WTC11 (cell line): ENCODE measurements at places on chromosomes 16 and 17.

DNA sequence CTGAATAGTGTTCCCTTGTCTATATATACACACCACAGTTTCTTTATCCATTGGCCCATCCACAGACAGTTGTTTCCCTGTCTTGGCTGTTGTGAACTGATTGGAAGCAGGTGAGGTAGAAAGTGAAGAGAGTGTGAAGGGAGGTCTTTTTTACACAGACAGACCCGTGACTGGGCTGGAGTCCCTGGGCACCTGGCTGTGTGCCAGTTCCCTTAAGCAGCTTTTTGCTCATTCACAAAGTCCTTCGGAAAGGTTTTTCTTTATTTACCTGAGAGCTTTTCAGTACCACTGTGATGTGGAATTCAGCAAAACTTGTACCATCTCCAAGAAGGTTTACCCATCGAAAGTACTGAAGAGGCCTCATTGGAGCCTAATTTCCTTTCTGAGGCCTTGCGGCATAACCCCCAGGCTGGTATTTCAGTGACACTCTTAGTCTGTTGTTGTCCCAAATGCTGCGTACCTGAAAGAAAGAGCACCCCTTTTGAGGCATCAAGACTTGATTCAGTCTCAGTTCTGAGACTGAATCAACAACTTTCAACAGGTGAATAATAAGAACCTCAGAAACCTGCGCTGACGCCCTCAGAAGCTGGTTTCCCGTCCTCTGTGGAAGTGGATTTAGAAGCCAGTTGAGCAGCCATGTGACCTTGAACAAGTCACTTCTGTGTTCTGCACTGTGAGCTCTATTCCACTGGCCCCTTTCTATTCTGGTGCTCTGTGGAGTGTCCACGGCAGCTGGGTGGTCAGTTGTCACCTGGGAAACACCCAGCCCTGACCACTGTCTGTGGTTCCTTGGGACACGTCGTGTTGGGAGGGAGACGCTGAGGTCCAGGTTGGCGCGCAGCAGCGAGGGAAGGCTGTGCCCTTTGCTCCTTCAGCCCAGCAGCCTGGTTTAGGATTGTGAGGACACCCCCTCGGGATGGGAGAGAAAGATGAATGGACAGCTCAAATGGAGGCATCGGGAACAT is 53.9 kb upstream of the CRISPLD2 start:
- DNase-seq = no peak

GRCh38 chr17:77470800-77471733 is 330.3 kb downstream of the SEC14L1 start:
- peak; percentile 67 for DNase-seq

GRCh38 chr16:51383909-51384308 is 232.8 kb upstream of the SALL1 start:
- no peak for DNase-seq

DNA sequence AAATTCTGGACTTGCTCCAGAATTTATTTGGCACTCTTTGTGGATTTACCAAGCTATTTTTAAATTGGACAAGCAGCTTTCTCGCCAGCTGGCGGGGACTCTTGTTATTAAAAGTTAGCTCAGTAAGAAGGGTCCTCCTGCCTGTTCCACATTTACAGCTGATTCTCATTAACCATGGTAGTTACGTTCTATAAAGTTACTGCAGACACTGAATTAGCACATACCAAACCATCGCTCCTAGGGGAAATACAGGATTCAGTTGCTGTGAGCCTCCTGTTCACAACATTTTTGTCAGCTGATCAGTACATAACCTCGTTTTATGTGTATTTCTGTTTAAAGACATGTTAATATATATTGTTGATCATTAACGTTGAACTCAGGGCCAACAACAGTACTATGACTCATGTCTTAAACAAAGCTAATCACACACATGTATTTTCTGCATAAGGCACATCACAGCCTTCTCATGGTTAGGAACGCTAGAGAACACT is 4.2 kb downstream of the LDAF1 start:
- DNase-seq = no peak

DNA sequence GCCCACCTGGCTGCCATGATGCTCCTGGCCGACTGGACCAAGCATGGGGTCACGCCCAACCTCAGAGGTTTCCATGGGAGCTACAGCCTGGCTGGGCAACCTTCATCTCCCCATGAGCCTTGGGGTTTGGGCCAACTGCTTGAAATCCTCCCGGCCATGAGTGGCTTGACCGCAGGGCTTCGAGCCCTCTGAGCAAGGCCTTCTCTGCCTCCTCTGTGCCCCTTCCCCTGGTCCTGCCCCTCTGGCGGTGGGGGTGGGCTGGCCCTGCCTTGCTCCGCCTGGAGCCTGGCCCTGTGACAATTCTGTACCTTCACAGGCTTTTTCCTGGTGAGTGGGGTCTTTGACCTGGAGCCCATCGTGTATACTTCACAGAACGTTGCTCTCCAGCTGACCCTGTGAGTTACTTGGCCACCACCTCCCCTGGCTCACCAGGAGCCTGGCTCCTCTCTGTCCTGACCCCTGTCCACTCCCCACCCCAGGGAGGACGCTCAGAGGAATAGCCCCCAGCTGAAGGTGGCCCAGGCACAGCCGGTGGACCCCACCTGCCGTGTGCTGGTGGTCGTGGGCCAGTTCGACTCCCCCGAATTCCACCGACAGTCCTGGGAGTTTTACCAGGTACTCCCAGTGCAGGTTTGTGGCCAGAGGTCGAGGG is 8.8 kb upstream of the BIRC5 start:
- no peak for DNase-seq

DNA sequence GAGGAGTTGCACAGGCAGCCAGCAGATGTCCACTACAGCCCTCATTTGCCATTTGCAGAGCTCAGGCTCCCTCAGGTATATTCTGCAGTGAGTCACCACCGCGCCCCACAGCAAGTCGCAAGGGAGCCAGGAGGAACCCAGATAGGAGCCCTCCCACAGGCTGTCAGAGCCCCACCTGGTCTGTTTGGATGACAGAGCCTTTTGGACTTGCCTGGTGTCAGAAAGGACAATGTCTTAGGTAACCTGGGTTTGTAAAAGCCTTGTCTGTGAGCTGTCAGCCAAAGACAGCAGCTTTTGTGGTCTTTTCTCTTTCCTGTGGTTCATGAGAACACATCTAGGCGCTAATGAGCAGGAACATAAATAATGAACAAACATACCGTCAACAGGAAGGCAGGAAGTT is 70.9 kb downstream of the GNAO1 start:
- DNase-seq = no peak

DNA sequence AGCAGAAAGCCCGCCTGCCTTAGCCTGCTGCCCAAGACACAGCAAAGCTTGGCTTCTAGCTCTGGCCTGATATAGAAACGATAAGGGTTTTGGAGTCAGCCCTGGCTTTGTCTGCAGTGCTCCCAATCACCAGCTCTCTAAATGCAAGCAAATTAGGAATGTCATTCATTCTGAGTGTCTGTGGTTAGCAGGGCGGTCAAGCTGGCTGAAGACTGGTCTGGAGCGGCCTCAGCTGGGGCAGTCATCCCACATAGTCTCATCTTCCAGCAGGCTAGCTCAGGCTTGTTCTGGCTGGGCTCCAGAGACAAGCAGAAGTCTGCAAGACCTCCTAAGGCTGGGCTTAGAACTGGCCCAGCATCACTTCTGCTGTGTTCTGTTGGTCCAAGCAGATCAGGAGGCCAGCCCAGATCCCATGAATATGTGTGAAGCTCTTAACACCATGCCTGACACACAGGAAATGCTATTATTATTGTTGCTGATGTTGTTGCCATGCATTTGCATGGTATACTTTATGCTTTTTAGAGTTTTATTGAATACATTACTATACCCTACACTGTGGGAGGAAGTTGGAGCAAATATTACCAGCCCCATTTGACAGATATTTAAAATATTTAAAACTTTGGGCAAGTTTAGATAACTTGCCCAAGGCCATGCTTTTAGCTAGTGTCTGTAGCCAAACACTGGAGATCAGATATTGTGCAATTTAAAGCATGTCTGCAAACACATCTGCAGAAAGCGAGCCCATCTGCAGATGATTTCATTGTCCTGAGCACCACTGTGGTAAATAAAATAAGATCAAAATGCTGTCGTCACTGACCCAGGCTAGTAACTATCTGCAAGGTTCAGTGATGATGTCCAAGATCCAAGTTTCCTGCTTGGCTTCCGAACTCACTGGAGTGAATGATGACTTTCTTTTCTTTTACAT is 24.8 kb downstream of the TMC7 start:
- DNase-seq = peak; percentile 19

GRCh38 chr16:30075503-30076275 is at the start of gene PPP4C:
TSS of gene PPP4C (plus strand) at chr16:30075994. CDS start at chr16:30076378, 384 bp downstream.
- peak; percentile 90 for DNase-seq

- no peak for DNase-seq
Measured at GRCh38 chr17:75552425-75553294, 27.2 kb downstream of the LLGL2 start.

DNA sequence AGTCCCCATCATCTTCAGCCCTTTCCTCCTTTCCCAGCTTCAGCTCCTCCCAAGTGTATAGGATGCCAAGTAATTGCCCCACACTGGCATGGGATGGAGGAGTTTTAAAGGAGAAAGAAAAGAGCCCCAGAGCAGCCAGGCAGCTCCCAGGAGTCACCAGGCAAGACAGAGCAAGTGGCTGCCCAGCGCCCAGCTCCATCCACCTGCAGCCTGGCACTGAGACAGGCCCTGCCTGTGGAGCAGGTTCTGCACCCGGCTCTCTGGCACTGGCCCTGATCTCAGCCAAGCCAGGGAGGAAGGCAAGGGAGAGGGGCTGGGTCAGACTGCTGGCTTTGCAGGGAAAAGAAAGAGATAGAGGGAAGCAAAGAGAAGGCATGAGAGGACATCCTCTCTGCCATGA is 21.7 kb downstream of the FOXN1 start:
- DNase-seq = no peak

GRCh38 chr16:59067205-59067604 is 333.1 kb upstream of the GOT2 start:
- no peak for DNase-seq

- DNase-seq = no peak
Measured at GRCh38 chr16:58884141-58884540, 150.0 kb upstream of the GOT2 start.

DNA sequence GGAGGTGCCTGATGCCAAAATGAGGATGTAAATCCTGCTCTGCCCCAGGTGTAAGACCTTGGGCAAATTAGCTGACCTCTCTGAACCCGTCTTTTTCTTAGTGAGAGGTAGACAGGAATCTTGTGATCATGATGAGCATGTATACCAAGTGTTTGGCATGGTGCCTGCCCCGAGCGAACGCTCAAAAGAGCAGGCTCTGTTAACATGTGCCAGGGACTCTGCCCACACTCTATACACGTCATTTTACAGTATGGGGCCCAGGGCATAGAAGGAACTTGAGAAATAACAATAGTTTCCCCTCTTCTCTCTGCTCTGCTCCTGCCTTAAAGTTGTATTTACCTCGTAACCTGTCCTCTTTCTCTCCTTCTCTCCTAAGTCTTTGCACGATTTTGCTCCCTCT is 9.3 kb upstream of the MAF start:
- no peak for DNase-seq

DNA sequence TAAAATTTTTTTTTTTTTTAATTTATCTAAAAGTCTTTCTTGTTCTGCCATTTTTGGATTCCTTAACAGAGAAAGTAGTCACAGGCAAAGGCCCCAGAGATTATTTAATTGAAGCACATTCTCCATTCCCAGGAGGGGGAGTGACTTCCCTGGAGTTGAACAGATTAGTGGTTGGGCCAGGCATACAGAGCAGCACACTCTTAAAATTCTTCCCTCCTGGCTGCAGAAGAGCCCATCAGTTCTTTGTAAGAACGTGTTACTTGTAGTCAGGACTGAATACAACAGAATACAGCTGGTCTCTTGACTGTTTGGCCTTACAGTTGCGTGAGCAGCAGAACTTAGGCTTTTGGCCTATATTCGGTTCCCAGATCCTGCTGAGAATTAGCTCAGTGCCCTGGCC is 1.8 kb downstream of the ALKBH5 start:
- no peak for DNase-seq

- peak; percentile 20 for DNase-seq
Measured at GRCh38 chr17:13671771-13672170, 70.0 kb upstream of the HS3ST3A1 start.

DNA sequence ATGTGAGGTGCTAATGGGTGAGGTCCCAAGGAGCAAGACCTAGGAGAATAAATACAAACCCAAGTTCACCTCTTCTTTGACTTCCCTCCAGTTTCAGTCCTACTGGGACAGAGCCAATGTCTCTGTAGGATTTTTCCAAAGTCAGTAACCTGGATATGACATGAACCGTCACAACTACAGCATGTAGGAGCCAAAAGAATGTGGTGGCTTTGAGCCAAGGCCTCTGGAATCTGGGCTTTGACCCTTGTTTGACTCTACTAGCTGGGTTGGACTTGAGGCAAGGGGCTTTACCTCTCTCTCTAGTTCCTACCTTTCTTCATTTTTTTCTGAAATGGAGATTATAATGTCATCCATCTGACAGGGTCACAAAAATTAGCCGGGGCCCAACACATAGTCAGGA is 91.4 kb downstream of the CACNG3 start:
- no peak for DNase-seq

DNA sequence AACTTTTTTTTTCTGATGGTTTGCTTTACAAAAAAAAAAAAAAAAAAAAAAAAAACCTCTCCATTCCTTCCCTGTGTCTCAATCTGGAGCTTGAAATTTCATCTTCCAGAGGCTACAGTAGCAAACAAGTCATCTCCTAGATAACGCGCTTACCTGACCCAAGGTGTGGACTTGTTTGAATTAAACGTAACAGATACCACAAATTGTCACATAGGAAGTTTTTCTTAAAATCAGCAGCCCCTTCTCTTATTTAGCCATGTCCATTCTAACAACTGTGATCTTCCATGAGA is 2.0 kb downstream of the STAT5B start:
- no peak for DNase-seq

GRCh38 chr17:9647014-9647413 is 1.7 kb downstream of the USP43 start:
- no peak for DNase-seq

- no peak for DNase-seq
Measured at GRCh38 chr17:21462237-21462636, 86.1 kb downstream of the KCNJ12 start.

DNA sequence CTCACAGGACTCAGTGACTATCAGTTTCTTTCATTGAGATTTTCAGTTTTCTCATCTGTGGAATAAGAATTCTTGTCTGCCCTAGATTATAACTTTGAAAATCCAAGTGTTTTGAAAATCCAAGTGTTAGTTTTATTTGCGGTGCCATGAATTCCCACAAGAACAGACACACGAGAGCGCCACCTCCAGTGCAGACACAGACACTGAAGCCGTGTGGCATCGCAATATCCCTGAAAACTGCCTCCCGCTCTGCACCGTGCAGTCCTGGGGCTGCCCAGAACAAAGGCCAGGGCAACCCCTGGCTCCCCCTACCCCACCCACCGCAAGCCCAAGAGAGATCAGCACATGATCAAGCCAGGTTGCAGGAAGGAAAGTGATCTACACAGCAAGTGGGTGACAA is 229.5 kb upstream of the ASIC2 start:
- peak; percentile 62 for DNase-seq

DNA sequence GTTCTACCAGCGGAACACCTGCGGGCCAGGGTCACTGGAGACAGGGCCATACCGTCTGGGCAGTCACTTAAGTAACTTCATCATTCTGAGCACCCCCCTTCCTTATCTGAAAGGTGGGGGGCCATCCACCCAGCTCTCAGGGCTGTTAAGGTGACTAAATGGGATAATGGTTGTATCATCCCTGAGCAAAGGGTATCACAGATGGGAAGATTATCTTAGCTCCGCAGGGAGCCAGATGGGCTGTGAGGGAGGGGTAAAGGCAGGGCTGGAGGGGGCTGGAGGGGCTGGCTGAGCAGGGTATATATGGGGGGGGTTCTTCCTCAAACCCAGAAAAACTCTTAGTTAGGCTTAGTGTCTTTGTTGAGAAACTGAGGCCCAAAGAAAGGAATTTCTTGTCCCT is 2.9 kb upstream of the CACNA1G start:
- DNase-seq = no peak

- DNase-seq = no peak
Measured at GRCh38 chr17:57097832-57098421, 12.9 kb downstream of the AKAP1 start.
